ENCODE measurements at places on chromosomes 5 and 9.

DNA sequence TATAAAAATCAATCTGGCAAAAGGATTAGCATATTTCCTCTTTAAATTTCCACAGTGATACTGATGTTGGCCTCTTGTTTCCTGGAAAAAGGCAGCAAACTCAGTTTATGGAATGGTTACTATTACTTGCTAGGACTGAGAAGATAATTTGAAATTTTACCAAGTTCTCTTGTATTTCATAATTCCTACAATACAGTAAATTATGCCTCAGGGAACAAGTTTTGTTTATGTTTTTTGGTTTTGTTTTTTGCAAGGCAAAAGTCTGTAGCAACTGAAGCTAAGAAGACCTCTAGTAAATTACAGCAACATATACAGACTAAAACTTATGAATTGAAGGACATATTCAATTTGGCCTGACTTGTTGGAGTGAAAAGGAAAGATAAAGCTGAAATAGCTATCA lies 30.2 kb upstream of the SLCO6A1 start:
- DNase-seq = no peak

DNA sequence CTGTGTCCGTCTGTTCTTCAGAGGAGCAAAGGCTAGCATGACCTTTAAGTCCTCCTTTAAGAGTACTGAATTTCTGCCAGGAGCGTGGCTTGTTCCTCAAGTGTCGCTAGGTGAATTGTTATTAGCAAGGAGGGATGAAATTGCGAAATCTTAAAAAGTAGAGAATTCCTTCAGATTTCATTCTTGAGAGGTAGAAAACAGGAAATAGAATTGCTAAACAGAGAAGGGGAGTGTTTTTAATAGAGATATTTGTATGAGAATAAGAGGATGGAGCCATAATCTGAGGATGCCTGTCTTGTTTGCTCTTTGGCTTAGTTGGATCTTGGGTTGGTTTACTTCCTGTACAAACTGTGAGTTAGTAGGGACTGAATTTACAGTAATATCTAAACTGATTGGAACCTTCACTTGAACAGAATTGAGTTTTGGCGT lies 39.2 kb downstream of the EXOSC2 start:
- peak; percentile 39 for DNase-seq

- DNase-seq = no peak
Measured at GRCh38 chr5:113427871-113428574, 6.8 kb downstream of the TSSK1B start.

- DNase-seq = peak; percentile 42
Measured at GRCh38 chr9:105901514-105902109, 207.3 kb downstream of the TMEM38B start.

DNA sequence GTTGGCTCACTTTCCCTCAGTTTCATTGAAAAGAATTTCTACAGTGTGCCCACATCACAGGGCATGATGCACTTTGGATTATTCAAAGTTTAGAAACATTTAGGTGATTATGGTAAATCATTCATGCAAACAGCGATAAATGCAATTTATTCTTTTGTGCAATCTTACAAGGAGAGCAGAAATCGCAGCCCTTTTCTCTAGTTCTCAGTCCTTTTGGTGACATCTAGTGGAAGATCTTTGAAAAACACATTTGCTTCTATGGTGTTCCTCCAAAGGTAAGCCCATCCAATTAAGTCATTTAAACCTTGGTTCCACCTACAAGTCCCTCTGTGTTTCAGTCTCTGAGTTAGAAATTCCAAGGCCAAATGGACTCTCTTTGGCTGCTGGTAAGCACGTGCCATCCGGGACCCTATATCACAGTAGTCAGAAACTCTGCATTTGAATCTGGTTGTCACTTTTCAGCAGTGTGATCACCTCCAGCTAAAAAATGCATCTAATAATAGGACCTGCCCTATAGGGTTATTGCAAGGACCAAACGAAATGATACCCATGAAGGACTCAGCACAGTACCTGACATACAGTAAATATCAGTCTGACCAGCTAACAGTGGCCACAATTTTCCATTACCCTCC lies 66.4 kb downstream of the MACROH2A1 start:
- peak; percentile 85 for DNase-seq

GRCh38 chr5:192691-192969 lies 1.3 kb downstream of the LRRC14B start:
- DNase-seq = no peak

Data from choroid plexus epithelial cell (primary cell).